Cortex of kidney (tissue), 1 donor: ENCODE measurements at places on chromosomes 6 and 20.

- DNase-seq = no peak
Measured at GRCh38 chr20:20946122-20946759, 159.9 kb downstream of the LINC00237 start.

DNA sequence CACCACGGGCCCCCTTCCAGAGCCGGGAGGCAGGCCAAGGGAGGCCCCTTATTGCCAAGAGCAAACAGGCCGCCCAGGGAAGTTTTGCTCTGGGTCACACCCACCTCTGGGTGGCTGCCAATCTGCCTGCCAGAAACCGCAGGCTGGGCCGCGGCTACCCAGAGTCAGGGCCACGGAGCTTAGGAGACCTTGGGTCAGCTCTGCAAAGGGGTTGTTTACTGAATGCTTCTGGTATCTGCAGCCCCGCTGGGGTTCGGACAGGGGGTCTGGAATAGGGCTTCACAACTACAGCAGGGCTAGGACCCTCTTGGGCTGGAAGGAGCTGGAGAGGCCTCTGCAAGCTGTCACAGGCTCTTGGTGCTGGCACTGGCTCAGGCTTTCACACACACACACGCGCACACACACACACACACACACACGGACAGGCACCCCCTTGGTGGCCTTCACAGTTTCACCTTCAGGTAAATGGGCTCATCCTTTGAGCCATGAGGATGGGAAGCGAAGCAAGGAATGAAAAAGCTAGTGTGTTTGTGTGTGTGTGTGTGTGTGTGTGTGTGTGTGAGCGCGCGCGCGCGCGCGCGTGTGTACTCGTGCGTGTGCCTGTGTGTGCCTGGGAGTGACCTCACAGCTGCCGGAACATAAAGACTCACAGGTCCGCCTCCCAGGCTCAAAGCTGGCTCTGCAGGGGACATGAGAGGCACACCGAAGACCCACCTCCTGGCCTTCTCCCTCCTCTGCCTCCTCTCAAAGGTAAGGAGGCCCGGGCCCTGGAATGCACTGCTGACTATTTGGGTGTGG lies at the start of gene CCN5:
CCN5 (plus strand) TSS at position 669 of the 798 bp plus-strand sequence; CDS start at position 691, 22 bp downstream.
- DNase-seq = no peak

DNA sequence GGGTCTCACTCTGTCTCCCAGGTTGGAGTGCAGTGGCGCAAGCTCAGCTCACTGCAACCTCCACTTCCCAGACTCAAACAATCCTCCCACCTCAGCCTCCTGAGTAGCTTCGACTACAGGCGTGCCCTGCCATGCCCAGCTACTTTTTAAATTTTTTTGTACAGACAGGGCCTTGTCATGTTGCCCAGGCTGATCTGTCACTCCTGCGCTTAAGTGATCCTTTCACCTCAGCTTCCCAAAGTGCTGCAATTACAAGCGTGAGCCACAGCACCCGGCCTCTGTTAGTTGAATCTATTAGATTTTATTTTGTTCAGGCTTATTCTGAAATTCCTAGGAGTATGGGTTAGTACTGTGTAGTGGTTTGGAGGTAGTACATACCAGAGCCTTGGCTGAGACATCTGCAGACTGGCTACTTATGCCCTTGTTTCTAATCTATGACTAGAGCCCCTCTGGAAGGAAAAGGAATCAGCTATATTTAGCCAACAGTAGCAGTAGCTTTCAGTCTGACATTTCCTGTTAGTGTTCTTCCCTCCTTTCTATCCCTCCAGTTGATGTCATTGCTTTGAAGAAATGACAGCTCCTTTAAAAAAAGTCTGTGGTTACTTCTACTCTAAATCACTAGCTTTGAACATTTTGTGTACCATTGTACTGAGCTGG lies 74.4 kb downstream of the ITCH start:
- DNase-seq = no peak

DNA sequence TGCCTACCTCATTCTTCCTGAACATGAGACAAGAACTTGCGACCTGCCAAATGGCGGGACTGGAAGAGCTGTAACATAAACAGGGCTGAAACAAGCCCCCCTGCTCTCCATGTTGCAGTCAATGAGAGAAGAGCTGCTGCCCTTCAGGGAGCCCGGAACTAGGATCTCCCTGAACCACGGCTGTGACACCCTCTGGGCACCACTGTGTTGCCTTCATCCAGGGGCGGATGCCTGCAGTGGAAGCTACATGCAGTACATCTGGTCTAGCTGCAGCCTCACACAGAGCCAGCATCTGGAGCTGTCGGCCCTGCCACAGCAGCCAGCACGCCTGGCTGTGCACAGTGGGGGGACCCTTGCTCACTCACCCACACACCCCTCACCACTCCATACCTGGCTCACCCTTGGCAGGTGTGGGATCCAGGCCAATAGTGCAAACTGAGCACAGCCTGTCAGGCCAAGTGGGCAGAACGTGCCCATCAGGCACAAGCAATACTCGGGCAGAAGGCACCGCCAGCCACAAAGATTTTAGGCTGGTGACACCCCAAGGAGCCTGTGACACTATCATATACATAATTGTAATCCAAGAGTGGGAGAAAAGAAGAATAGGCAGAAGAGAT lies 451.3 kb downstream of the HTR1B start:
- DNase-seq = no peak

DNA sequence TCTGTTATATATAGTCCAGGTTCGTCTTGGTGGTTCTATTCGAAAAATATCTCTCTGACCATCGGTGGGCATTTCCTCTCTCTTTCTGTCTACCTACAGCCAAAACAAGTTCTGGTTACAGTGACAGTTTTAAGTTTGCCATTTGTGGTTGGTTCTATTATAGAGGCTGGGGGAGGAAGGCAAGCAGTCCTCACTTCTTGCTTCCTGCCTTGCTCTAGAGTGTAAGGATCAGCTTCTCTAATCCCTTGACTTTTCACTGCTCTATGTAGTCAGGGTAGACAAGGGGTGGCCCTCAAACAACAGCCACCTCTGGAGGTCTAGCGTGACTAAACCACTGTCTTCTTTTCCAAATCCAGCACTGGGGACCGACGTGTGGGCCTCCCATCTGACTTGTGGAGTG lies 16.1 kb downstream of the E2F3 start:
- DNase-seq = no peak

GRCh38 chr6:148667395-148667794 lies 79.4 kb upstream of the UST start:
- DNase-seq = no peak

DNA sequence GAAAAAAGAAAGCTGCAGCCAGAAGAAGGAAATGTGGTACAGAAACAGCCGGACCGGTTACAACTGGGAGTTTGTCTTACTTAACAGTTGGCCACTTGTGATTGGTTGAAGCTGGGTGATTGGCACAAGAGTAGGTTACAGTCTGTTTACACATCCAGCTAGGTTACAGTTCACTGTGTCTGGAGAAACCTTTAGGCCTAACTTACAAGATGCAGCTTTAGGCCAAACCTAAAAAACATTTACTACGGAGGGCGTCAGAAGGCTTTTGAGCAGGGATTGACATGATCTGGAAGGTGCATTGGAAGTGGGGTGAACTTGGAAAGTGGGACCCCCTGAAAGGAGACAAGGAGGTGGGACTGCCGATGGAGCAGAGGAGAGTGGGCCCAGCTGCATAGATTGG lies 122.3 kb downstream of the BANF2 start:
- DNase-seq = no peak

- DNase-seq = no peak
Measured at GRCh38 chr20:23084845-23085365, 1.2 kb downstream of the CD93 start.

- no peak for DNase-seq
Measured at GRCh38 chr6:51630011-51630410, 457.4 kb downstream of the PKHD1 start.

GRCh38 chr6:48919555-48919954 lies 543.5 kb downstream of the MMUT start:
- no peak for DNase-seq

DNA sequence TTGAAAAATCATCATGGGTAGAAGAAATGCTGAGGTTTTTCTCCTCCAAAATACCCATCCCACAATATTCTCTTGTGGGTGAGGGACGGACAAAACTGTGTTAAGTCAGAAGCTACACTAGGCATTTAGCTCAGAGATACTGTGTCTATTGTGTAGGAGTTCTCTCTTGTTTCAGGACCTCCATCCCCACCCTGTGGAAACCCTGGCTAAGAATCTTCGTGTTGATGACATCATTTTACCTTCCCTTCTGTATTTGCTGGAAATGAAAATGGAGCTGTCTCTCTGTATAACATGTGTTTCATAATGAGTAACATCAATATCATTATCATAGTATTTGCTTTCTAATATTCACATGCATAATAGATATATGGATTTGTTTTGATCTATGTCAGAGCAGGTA lies 1193.0 kb upstream of the CITED2 start:
- no peak for DNase-seq

DNA sequence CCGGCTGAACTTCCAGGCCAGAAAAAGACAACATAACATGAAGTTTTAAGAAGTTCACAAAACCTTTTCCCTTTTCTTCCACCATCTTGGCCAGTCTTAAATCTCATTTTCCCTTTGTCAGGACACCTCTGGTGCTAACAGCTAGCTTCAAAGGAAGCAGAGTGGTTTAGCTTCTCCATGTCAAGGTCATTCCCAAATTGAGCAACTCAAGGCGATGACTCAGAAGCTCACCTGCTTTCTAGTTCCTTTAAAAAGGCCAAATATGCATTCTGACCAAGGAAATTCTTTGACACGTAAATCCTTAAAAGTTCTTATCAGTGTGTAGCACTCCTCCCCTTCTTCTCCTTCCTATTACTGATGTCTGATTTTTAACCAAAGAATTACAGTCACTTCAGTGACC lies 69.6 kb upstream of the VGLL2 start:
- no peak for DNase-seq

DNA sequence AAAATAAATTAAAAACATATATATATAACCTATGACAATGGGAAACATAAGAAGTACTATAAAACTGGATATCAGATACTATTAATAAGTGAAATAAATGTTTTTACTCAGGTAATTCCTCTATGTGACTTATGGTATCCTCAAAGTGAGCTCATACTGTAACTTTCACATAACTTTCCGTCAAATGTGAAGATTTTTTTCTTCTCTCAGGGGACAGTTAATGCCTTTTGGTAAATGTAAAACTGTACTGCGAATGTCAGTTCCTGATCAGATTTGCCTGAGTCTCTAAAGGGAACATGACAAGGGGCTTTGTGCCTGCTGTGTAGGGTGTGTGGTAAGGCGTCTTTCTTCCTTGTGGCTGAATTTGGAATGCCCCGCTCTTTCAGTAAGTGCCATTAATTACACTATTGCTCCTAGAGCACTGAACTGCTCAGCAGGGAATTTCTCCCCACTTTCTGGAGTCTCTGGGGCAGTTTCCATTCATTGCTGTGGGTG lies 271.8 kb downstream of the PRL start:
- DNase-seq = no peak

- no peak for DNase-seq
Measured at GRCh38 chr6:44627091-44627882, 239.8 kb downstream of the CDC5L start.

GRCh38 chr6:85552652-85553051 lies 41.0 kb downstream of the SNX14 start:
- DNase-seq = no peak

DNA sequence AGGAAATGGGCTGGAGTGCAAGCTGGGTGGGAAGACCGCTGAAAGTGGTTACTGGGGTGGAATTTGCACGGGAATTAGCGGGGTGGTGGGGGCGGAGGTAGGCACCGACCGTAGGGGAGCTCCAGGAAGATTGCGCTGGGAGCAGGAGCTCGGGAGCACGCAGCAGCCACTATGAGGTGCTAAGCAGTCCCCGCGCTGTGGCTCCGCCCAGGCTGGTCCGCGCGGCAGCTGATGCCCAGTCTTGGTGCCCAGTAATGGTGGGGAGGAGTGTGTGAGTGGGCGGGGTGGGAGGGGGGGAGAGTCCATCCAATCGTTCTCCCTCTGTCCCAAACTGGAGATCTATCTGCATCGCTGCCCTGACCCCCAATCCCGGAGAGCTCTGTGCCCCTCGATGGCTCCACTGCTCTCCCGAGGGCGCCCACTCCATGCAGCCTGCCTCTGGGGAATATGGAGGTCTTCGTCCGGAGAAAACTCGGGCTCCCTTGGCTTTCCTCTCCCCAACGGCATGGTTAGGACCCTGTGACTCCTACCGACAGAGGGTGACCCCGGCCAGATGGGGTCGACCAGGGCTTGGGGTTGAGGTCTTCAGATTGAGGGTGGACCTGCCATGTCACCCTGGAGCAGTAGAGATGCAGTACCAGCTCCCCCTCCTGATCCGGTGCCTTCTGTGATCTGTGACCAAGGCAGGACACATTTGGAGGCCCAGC lies 5.3 kb downstream of the TP53TG5 start:
- DNase-seq = no peak

DNA sequence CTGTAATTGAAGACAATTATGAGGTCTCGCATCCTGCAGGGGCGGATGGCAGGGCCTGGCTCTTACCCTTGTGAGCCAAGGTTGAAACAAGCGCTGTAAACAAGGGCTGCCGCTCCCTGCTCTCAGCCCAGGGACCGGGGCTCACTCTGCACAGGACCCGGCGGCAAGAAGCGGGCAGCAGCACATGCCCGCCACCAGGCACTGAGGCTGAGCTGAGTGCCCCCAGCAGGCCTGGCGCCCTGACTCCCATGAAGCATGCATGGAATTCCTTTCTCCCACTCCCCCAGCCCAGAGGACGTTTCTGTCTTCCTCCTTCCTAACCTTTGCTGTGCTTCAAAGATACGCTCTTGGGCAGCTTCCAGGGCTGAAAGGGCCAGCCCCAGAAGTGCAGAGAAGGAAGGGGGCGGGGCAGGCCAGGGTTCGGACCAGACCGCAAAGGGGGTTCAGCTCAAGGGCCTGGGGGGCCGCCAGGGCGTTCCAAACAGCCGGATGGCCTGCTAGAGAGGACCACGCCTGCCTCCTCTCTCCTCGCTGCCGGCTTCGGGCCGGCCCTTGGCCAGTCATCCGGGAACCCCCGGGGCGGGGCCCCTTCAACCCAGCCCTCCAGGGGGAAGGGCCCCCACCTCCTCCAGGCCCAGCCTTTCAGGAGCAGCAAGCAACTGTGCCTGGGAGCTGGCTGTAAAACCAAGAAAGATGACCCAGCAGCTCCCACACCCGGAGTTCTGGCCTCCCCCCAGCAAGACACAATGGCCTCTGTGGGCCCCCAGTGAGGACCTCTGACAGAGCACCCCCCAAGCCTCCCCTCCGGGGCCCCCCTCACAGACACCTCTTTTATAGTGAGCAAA lies 109.9 kb downstream of the NOL4L start:
- peak; percentile 40 for DNase-seq
